Stimulated activated CD4-positive, alpha-beta T cell treated with anti-CD3 and anti-CD28 coated beads, Interleukin-2, amount 100 ng/mL, for 24 hours (primary cell): ENCODE measurements at places on chromosomes 6 and 20.

GRCh38 chr6:3887150-3887700 is 38.1 kb downstream of the FAM50B start:
- no peak for DNase-seq

DNA sequence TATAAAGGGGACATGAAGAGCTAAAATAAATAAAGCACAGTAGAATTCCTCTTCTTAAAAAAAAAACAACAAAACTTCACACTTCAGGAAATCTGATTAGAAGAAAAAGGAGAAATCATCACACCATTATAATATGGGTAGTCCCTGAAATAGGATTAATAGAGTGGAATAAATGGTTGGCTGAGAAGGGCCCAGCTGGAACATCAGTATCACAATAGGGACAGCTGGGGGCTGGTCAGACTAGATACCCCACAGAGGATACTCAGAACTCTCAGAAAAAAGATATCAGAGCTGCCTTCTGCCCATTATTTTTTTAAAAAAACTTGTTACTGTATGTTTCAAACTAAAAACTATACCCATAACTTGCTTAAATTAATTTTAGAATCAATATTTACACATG is 75.2 kb downstream of the DST start:
- no peak for DNase-seq

DNA sequence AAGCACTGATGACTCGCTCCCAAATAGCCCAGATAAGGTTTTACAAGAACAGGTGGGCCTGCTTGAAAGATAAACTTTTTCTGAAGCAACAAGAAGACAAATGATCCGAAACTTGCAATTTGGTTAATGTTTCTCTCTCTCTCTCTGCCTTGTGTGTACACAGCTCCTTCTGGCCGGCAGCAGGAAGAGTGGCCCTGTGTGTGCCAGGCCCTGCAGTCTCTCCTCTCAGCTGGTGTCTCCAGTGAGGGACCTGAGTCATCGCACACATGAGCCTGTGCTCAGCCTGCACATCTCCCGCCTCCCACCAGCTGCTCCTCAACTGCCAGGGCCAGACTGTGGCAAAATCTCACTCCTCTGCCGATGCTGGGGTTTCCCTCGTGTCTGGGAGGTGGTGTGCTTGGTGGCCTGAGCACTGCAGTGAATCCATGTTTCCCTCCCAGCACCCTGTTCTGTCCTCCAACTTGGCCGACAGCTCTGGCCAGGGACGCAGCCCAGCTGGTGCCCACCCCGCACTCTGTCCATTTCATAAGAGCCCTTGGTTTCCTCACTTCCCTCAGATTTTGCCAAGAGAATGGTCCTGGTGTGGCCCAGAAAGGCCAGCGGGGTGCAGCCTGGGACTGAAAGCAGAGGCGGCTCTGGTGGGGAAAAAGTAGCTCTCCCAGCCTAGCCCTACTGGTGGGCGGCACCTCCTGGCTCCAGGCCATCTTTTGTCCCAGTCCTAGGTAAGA is 49.4 kb downstream of the ERMARD start:
- no peak for DNase-seq

DNA sequence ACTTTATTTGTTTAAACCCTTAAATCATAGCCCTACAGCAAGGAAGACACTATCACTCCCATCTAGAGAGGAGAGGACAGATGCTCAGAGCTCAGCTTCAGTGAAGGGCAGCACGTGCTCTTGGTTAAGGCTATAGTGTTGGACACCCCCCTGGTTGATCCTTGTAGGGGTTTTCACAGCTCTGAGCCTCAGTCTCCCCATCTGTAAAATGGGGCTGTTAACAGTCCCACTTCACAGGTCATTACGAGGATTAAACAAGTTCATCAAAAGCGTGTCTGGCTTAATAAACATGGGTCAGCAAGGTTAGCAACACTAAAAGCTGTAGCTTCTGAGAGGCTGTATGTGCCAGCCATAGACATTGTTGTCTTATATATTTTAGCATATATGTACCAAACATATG is 82.4 kb downstream of the NFATC2 start:
- DNase-seq: no peak

GRCh38 chr20:54093423-54094267 is 23.3 kb upstream of the BCAS1 start:
- DNase-seq: no peak

DNA sequence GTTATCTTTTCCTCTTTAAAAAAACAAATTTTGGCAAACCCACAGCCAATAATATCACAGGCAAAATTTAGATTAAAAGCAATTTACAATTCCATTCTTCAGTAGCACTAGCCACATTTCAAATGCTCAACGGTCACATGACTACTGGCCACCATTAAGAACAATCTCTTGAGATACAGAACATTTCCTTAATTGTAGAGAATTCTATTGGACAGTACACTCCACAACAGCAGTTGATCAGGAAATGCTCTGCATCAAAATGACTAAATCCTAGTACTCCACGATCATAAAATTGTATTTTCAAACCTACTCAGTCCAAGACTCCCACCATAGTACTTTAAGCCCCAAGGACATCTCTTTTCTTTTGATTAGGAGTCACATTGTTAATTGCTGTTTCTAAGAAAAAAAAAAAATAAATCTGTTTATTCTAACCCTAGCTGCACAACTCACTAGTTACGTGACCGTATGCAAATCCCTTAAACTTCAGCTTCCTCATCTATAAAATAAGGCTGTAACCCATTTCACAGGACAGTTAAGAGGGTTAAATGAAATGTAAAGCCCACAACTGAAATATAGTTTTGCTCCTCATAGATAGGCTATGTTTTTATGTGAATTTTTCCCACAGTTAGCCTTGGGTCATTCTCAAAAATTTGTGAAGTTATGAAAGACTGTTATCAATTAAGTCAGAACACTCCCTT is 9.8 kb downstream of the C6orf62 start:
- no peak for DNase-seq

DNA sequence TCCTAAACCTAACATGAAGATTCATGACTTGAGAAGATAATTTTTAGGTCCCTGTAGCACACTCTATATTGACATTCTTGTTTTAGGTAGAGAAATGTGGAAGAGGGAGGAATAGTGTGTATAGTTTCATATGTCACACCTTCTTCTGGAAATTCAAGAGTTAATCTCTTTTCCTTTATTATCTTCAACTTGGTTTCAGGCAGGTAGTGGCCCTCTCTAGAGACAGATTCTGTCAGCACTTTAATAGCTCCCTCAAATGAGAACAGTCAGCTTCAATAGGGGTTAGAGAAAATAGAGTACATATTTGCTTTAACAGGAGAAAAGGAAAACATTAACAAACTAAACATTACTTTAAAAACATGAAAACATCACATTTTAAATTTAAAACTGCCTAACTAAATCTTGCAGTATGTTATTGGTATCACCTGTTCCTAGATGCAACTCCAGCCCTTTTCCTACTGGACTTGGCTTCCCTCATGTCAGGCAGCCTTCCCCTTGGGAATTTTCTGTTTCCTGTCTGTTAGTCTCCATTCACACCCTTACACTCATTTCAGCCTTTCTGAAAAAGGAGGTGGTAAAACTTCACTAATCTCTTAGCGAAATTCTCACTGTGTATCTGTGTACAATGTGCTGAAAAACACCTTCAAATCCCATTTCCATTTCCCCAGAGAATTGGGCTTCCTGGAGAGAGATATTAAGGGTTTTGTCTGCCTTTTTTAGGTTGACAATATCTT is 192.3 kb upstream of the RNF217 start:
- no peak for DNase-seq

- no peak for DNase-seq
Observed at GRCh38 chr6:20166210-20166609, 46.1 kb downstream of the MBOAT1 start.

DNA sequence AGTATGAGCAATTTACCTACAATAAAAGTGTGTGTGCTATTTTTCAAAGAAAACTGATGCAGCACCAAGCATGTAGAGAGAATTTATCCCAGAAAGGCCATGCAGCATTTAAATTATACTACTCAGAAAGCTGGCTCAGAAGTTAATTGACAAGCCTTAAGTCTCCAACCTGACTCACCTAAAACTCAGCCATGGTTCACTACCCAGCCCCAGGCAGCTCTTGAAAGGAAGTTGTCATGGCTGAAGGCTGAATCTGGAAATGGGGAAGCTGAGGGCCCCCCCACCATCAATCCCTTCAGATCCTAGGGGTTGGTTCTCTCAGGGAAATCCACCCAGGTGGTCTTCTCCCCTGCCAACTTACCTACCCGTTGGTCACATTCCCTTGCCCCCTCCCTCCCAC is 19.7 kb downstream of the PPIL6 start:
- no peak for DNase-seq

- no peak for DNase-seq
Observed at GRCh38 chr20:44234566-44235317, 12.4 kb upstream of the GDAP1L1 start.

GRCh38 chr20:672963-673602 is 2.5 kb downstream of the SCRT2 start:
- no peak for DNase-seq

DNA sequence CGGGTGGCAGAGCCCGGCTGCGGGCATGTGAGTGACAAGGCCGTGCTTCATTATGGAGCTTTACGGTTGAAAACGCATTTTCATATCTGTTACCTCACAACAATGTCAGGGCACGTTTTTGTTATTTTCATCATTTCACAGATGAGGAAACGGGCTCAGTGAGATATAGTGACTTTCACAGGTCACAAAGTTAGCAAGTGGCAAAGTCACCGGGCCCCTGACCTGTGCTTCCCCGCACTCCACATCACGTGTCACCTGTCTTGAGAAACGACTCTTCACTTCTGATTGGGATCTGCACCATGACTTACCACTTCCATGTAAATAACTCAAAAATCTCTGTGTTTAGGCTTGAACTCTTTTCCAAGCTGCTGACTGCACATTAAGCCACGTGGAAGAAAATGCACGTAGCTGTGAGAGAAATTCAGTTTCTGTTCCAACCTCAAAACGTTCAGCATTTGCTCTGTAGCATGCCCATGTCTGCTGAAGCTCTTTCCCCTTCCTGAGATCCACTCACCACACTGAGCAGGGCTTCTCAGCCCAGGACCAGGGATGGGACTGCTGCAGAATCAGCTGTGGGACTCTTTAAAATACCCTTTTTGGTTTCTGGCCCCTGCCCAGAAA is 107.2 kb downstream of the ARMC2 start:
- DNase-seq: no peak

- no peak for DNase-seq
Observed at GRCh38 chr6:158514176-158514575, 45.7 kb upstream of the TMEM181 start.

- no peak for DNase-seq
Observed at GRCh38 chr6:159033160-159034049, 11.4 kb downstream of the TAGAP start.

DNA sequence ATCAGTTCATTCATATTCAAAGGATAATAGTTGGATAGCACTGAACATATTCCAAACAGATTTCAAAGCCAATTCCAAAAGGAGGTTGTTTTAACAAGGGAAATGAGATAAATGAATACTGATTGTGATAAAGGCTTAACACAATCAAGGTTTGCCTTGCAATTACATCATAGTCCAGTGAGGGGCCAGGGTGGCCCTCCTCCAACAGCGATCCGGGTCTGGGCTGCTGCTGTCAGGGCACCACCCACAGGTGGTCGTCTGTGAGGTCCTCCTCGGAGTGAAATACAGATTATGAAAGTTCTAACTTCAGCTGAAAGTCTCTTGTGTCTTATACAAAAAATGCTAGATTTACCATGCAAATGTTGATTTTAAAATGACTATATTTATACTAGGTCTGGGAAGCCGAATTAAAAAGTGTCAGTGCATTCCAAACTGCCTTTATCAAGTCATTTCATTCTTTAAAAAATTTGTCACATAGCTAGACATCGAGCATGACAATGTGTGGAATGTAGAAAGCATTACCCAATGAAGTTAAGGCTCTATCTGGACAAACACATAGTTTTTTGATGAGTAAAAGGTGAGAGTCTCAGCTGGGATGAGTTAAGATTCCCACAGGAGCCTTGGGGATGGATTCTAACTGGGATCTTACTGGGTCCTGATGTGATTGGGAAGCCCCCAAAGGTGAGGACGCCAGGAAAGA is 65.9 kb upstream of the SLC22A23 start:
- no peak for DNase-seq

- no peak for DNase-seq
Observed at GRCh38 chr6:19833947-19834346, 3.2 kb upstream of the ID4 start.

DNA sequence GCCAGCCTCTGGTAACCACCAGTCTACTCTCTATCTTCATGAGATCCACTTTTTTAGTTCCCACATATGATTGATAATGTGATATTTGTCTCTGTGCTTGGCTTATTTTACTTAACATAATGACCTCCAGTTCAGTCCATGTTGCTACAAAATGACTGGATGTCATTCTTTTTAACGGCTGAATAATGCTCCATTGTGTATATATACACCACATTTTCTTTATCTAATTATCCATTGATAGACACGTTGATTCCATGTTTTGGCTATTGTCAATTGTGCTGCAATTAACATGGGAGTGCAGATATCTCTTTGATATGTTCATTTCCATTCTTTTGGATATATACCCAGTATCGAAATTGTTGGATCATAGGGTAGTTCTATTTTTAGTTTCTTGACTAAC is 89.3 kb downstream of the ATRN start:
- no peak for DNase-seq

DNA sequence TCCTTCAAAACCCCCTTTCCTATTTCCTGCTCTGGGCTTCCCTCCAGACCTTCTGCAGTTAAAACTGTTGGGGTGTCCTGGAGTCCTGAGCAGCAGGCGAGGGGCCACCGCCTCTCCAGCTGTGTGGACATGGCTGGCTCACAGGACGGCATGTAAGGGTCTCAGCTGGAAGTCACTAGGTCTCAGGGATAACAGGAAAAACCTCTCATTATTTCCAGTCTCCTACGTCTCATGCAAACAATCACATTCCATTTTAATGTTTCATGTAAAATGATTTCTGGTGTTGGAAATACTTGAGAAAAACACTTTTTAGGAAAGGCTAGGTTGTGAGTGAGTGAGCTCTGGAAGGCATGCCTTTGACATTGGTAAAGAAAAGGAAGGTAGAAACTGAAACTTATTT is 158.7 kb downstream of the SCML4 start:
- DNase-seq: no peak

DNA sequence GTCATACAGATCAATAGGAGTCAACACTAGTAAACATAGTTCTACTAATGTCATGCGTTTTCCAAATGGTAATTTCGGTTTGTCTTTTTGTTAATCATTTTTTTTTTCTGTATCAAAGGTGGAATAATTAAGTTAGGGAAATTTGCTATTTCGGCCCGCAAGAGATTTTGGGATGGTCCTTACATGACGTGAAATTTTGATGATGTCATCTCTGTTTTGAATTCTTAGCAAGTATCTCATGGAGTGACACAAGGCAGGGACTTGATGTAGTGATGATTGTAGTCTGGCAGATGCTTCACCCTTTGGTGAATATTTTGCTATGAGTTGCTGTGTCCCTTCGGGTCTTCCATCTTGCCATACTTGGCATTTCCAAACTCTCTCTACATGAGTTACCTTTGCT is 608.0 kb downstream of the BCKDHB start:
- DNase-seq: no peak

DNA sequence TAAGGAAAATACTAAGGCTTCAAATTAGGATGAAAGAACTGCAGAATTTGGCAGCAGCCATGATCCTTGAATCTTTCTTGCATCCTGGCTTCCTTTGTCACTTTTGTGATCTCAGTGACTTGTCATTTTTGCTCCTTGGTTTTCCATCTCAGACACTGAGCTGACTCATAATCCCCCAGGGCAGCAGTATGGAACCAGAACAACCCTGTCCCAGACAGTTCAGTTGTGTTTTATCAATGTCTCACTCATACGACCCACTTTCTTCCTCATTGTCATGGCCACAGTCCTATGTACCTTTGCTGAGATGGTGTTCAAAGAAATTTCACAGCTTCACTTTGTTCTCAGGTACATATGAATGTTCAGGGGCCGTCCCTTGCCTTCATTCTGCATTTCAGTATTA is 488.5 kb upstream of the BTBD3 start:
- no peak for DNase-seq
